ENCODE measurements at places on chromosomes 16 and 17. TPM values are rescaled to one million over a fixed set of nuclear protein-coding genes. Genes with fewer than 3 reads are reported as not detected.

The SLC47A1 gene
- polyA plus RNA-seq = 24.6 TPM

The ZFP3 gene
- 13.9 TPM for polyA plus RNA-seq

- no peak for DNase-seq
Observed at GRCh38 chr17:44235583-44235936, 16.1 kb upstream of the UBTF start.

DNA sequence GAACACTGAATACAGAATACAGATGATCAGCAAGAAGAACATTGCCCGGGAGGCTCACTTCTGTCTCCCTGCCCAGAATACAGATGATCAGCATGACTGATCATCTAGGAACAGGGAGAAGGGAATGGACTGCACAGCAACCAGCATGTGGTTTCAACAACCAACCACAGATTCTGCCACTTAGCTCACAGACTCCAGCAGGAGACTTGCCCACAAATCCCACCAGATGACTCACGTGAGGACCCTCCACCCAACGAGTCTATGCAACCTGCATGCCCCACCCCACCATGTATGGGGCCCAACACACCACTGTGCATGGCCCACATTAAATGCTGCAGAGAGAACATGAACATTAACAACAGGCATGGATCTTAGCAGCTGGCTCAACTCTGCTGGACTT lies 36.1 kb upstream of the ALOX12 start:
- no peak for DNase-seq

DNA sequence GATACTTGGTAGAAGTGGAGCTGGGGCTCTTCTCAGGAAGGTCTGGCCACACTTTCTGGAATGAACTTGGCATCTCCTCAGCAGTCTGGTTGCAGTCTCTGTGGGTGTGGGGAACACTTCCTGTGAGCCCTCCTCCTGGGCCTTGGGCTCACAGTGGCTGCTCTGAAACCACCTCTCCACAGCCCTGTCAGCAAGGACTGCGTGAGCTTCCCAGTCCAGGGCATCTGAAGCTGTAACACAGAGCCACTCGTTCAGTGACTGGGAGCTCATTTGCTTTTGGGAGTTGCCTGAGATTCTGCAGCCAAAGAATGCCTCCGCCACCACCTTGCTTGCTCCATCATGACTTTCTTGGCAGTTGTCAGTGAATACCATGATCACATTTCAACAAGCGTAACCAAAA lies 60.0 kb downstream of the CLEC16A start:
- no peak for DNase-seq

Data from renal cortex interstitium (tissue), 15 donors.